ENCODE measurements at places on chromosomes 6 and 20.
A peak's percentile ranks its signal among the peaks of the same experiment; 100 is the strongest.

- DNase-seq = peak; percentile 58
Measured at GRCh38 chr20:43442282-43442880, 15.3 kb upstream of the SRSF6 start.

DNA sequence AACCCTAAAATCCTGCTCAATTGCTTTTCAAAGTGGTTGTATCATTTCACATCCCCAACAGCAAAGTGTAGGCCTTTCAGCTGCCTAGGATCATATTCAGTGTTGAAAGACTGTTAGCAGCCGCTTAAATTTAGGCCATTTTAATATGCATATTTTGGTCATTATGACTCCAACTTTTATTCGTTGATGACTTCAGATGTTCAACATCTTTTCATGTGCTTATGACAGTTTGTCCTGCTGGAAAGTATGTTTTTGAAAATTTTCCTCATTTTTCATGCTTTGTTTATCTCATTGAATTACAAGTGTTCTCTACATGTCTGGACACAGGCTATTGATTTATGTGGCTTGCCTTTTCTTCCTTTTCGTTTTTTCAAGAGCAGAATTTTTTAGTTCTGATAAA, 244.0 kb downstream of the THBS2 start:
- DNase-seq = no peak

DNA sequence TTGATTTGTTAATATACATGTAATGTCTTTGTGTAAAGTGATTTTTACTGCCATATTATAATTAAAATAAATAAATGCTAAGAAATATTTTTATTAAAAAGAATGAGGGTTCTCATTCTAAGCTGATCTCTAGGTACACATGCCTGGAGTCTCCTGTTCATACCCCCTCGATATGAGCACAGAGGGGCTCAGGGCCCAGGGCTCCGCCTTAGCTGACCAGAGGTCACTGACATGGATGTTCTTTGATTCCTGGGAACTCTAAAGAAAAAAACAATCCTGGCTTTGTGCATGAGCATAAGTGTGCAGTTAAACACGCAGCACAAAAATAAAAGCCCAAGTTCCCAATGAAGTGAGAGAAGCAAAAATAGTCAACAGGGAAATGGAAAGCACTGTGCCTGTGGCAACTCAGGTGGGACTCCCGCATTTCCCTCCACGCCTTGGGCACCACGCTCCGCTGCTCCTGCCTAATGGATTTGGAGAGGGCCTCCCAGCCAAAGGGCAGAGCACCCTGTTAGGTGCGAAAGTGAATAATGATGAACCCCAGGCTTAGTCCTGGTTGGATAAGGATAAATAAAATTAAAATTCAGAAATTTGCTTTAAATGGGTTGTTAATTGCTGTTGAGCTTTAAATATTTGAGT, 33.3 kb upstream of the QKI start:
- no peak for DNase-seq

- DNase-seq = no peak
Measured at GRCh38 chr6:167157863-167158262, at the start of gene GPR31. GPR31 (minus strand) TSS chr6:167157980; CDS start chr6:167157831, 149 bp downstream.

- DNase-seq = peak; percentile 31
Measured at GRCh38 chr6:100462706-100463629, 1.8 kb downstream of the SIM1 start.

- DNase-seq = no peak
Measured at GRCh38 chr6:146357578-146358430, 185.8 kb upstream of the RAB32 start.

Data from H9 (cell line).